Karpas-422 (cell line): ENCODE measurements at places on chromosomes 2 and 18.

DNA sequence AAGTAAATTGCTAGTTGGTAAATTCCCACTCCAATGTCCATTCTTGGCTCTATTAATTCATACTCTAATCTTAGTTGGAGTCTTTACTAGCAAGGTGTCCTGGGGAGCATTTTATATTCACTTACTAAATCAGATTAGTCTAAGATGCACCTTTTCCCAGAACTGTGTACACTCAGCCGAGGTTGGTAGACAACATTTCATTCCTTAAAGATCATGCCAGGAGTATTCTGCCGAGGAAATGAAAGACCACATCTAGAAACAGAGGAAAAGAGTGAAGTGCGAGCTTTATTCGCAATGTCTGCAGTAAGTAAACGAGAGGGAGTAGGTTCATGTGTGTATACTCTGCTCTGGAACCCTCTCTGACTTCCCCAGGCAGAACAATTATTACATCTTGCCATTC is 14.6 kb upstream of the KYNU start:
- H3K27ac ChIP-seq: no peak overlapping the region
- H3K27me3 ChIP-seq: no peaks in the 10 kb centered on the region
- no peak for DNase-seq

DNA sequence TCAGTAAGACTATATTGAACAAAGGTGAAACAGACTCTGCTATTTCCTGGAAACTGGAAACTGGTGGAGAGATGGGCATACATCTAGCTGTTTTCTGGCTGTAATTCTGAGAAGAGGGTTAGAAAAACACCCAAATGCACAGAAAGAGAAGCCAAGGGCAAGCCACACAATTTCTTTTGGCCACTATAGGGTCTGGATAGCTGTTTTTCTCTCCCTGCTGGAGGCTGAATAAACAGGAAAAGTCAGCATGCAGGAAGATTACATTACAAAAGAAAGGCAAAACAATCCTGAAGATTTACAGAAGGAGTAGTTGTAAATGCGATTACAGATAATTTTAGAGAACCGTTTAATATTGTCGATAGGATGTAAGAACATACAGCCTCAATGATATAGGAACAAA is 186.2 kb upstream of the REG3G start:
- H3K4me3 ChIP-seq: no peak overlapping the region
- H3K27ac ChIP-seq: no peak overlapping the region

DNA sequence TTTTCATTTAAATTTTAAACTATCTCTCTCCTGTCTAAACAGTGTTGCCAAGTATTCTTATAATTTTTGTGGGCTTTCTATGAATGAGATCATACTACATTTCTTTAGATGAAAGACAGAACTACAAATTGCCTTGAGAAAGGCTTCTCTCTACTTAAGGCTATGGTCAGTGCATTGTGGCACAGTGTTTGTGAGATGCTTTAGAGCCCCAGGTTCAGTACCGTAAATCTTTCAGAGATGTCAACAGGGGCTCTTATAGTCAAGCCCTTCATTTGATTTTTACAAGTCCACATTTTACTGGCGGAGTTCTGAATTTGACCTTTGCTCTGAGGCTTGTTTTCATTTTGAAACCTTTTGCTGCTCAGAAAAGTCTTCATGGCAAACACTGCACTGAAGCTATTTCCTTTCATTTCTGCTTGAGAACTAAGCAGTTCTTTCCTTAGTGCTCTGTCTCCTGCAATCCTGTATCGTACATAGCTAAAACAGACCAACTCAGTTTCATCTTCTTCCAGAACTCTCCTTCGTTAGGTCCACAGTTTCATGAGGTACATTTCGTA is 175.2 kb downstream of the NYAP2 start:
- no peaks in the 10 kb centered on the region for H3K36me3 ChIP-seq
- no peaks in the 10 kb centered on the region for H3K27me3 ChIP-seq
- H3K4me1 ChIP-seq: no peaks in the 10 kb centered on the region
- H3K4me3 ChIP-seq: no peak overlapping the region
- H3K27ac ChIP-seq: no peak overlapping the region

DNA sequence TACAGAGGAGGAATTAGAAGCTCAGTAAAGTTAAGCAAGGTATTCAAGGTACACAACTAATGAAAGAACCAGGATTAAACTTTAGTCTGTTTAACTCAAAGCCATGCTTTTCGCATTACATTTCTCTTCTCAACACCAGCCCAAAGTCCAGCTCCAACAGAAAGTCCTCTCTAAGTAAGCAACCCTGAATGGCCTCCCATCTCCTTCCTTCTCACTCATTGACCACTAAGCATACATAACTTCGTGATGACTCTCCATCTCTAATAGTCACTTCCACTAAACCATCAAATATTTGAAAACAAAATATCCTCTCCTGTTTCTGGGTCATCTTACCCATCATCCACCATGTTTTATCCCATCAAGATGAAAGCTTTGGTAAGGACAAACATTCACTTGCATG is 219.8 kb downstream of the RAD51AP2 start:
- H3K36me3 ChIP-seq: no peaks in the 10 kb centered on the region
- H3K27me3 ChIP-seq: no peaks in the 10 kb centered on the region
- H3K4me1 ChIP-seq: no peaks in the 10 kb centered on the region
- DNase-seq: no peak
